ENCODE measurements at places on chromosomes 5 and 9.

DNA sequence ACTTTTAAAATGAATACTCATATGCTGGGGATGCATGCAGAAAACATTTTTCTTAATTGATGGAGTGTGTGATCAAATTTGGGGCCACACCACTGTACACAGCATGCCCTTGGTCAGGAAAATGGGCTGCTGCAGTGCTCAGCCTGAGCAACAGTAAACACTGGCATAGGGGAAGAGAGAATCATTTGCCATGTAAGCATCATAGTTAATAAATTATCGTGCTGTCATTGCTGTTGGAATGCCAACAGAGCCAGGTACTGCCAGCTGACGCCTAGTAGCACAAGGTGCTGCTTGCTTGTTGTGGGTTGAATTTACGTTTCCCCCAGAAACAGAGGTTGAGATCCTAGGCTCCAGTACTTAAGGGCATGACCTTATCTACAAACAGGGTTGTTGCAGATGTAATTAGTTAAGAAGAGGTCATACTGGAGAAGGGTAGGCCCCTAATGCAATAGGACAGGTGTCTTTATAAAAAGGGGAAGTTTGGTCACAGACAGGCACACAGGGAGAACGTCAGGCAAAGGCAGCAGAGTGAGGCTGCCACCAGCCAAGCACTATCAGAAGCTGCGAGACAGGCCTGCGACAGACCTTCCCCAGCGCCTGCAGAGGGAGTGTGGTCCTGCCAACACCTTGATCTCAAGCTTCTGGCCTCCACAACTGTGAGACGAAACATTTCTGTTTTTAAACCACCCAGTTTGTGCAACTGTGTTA lies 25.3 kb downstream of the DAP start:
- DNase-seq, result no peak

DNA sequence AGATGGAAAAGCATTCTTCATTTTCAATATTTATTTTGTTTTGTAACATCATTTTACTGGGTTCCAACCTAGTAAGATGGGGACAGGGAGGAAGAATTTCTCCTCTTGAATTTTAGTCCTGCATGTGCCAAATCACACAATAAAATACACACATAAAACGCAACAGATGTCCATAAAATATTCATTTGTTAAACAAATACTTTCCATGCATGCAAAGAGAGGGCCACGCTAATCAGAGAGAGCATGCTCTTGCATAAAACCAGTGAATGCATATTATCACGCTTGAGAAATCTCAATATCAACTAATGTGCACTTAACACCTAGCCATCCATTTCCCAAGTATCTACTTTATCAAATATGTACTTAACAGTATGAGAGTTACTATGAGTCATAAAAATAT lies 212.6 kb upstream of the TARS1 start:
- no peak for DNase-seq

GRCh38 chr5:96579711-96580110 lies 82.5 kb upstream of the CAST start:
- DNase-seq, result peak; percentile 55

- DNase-seq, result no peak
Observed at GRCh38 chr9:6219981-6220380, 4.4 kb downstream of the IL33 start.

DNA sequence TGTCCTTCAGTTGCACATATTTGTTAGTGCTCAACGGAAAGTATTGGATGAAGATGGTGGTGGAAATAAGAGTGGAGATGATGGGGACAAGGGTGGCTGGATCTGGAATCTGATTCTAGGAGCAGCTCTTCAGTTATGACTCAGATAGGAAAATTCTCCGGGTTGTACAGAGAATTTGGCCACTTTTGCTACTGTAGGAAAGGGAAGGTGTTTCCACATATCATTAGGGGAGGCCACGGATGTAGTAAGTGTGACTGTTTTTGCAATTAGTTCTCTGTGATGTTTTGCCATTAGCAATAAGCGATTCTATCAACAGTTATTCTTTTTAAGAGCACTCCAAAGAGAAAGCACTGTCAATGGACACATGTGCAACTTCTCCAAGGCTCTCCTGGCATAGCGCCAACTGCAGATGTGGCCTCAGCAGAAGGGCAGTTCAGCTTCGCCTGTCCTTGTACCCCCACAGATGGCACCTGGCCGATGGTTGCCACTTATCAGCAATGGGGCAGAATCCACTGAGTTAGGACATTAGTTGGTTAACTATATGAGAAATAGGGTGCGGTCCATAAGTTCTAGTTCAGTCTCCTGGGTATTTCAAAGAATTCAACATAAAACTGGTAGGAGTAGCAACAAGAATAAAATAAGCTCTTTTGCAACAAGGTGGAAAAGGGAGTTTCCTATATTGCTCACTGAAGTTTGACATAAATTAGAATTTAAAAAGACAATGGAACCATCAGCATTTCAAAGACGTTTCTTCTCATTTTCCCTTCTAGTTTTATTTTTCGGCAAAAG lies 96.3 kb downstream of the ARSB start:
- no peak for DNase-seq

DNA sequence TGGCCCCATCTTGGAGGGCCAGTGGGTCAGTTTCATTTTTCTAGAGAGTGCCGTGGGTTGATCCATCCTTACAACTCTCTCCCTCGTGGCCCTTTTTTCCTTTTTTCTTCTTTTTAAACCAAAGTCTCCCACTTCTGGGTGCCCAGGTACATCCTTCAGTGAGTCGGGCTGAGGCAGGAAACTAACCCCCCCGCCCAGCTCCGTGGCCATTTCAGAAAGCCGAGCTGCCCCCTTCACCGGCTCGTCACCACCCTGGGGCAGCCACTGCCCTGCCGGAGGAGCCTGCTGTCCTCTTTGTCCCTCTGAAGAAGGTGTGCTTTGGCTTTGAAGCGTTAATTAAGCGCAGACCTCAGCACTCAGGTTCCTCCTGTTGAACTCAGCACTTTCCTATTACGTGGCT lies 5.2 kb downstream of the CFAP77 start:
- DNase-seq, result no peak

DNA sequence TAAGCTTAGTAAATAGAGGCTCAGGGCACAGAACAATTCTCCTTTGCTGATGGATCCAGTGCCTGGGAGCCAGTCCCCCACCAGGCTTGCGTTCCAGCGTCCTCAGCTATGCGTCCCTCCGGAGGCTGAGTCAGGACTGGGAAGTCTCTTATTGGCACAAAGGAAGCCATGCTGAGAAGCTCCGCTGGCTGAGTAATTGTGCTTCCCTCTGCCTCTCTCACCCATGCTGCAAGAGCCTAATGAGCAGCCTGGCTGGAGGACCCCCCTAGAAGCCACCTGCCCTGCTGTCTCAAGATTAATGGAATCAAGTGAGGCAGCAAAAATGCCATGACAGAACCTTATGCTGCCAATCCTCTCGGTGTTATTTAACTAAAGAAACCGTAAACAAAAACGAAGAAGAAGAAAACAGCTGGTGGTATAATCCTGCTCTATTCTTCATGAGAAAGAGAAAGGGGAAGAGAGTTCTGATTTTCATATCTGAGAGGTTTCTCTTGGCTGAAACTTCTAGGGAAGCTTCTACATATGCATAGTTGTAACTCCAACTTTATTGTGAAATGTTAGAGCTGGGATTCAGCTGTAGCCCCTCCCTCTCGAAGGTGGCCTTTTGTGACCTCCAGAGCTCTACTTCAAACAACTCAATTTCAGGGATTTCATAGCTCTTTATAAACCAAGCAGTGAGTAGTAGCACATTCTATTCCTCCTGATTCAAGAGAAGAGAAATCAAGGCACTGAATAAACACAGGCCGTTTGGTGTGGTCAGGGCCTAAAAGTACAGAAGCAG lies 185.4 kb upstream of the SEMA6A start:
- DNase-seq, result peak; percentile 48

DNA sequence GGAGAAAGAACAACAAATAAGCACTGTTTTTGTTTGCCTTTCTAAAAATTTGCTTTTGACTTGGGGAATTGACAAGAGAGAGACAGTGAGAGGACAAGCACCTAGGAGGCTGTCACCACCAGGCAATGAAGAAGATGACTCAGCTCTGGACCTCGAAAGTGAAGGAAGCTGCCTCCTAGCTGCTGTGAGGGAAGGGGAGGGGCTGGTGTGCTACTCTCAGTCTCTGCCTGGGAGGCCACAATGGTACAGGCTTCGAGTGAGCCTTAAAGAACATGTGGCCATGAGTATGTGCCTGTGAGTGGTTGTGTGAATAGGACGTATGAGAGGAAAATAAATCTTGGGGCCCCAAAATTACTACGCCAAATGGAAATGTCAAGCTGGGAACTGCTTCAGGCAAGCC lies 7.1 kb upstream of the PLK2 start:
- DNase-seq, result peak; percentile 73

- peak; percentile 46 for DNase-seq
Observed at GRCh38 chr5:67476531-67476930, 279.9 kb upstream of the CD180 start.

DNA sequence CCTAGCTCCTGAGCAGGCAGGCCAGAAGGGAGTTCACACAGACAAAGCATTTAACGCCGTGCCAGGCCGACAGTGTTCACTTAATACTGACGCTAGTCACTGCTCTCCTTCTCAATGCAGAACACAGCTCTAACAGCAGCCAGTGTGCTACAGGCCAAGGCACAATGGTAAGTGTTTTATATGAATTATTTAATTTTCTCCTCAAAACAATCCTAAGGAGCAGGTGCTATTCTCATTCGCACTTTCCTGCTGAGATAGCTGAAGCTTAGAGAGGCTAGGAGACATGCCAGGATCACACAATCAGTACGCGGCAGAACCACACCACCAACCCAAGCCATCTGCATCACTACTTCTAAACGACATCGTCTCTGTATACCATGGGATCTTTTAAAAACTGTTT lies 170.7 kb downstream of the SPOCK1 start:
- no peak for DNase-seq

- DNase-seq, result peak; percentile 84
Observed at GRCh38 chr5:148186248-148187003, 16.4 kb upstream of the SPINK6 start.

- peak; percentile 40 for DNase-seq
Observed at GRCh38 chr9:113523421-113524141, 60.1 kb downstream of the RGS3 start.

GRCh38 chr5:137609127-137609526 lies 110.0 kb upstream of the SPOCK1 start:
- no peak for DNase-seq

DNA sequence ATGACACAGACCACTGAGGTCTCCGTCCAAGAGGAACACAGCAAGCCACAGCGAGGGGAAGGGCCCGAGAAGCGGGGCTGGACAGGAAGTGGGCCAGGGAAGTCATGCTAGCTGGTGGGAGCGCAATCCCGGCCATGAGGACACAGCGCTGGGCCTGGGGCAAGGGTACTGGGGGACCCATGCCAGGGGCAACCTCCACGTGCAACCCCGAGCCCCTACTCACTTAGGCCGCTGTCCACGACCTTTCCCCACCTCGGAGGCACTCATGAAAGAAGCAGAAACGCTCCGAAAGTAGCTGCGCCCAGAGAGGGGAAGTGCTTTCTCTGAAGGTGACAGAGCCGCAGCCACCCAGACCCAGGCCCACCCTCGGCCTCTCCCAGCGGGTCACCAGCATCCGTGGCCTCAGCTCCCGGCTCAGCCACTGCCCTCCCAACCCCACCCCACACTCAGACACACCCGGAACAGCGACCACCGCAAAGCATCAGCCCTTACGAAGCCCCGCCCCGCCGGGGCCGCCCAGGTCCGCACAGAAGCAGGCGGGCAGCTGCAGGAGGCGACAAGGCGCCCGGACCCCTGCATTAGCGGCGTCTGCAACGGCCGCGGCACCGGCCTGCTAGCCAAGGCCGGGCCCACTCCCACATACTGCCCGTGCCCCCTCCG lies 782 bp downstream of the BICD2 start:
- DNase-seq, result peak; percentile 42

- DNase-seq, result peak; percentile 65
Observed at GRCh38 chr5:91027405-91028139, 355.5 kb downstream of the ARRDC3 start.

GRCh38 chr5:108867656-108868055 lies 120.0 kb downstream of the FER start:
- DNase-seq, result no peak

- DNase-seq, result no peak
Observed at GRCh38 chr5:87229780-87230179, 37.9 kb upstream of the RASA1 start.

DNA sequence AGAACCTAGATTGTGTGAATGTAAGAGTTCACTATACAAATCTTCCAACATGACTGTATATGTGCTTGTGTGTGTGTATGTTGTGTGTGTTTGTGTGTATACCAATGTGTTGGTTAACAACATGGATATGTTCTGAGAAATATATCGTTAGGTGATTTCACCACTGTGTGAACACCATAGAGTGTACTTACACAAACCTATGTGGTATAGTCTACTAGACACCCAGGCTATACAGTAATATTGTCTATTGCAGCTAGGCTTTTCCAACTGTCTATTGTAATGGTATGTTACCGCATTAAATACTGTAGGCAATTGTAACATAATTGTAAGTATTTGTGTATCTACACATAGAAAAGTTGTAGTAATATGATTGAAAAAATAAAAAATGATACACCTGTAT lies 959.2 kb upstream of the SEMA6A start:
- DNase-seq, result no peak

GRCh38 chr5:50744776-50745175 lies 78.3 kb downstream of the PARP8 start:
- peak; percentile 85 for DNase-seq

GRCh38 chr5:6544561-6544935 lies 88.3 kb downstream of the NSUN2 start:
- no peak for DNase-seq

- no peak for DNase-seq
Observed at GRCh38 chr9:94899464-94900221, 173.1 kb downstream of the AOPEP start.

DNA sequence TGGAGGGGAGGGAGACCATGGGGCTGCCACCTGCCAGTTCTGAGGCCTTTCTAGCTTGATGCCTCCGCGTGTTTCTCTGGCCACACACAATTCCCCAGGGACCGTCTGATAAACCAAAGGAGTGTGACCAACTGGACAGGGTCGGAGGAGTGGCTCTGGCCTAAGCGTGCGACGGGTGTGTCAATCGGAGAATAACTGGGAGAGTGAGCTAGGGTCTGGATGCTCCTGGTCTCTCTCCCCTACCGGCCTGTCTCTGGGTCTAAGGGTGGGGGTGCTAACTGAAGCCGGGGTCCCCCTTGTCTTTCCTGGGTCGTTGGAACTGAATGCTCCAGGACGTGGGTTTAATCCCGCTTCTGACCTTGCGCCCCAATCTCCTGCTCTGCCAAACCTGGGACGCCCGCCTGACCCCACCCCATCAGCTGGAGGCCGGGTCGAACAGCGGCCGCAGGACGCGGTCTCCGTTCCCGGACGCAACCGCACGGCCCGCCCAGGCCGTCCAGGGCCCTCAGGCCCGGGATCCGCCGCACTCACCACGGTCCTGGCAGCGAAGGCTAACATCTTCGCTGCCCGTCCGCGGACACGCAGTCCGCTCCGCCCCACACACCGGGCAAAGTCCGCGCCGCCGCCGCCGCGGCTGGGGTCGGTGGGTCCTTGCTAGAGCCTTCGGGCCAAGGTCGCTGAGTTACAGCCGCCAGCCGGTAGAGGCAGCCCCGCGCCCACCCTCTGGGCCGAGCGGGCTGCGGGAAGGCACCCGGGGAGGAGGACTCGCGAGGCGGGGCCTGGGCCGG lies 447 bp downstream of the CRAT start:
- peak; percentile 70 for DNase-seq

Measured in mesenchymal stem cell (in vitro differentiated cells and primary cell).